ENCODE measurements at places on chromosomes 11 and 22. TPM values are rescaled to one million over a fixed set of nuclear protein-coding genes. Genes with fewer than 3 reads are reported as not detected.

The MPZL2 gene
- 53.3 TPM for total RNA-seq

The P2RX6 gene
- 1.1 TPM for total RNA-seq

The OR51I1 gene
- total RNA-seq, result not detected

The WNT11 gene
- total RNA-seq, result not detected

The FAM111B gene
- total RNA-seq, result 0.89 TPM

The PICK1 gene
- total RNA-seq, result 52.0 TPM

The KCNA4 gene
- not detected for total RNA-seq

The CDC45 gene
- total RNA-seq, result 0.70 TPM

The TMEM25 gene
- total RNA-seq, result 72.0 TPM

The SMTNL1 gene
- total RNA-seq, result not detected

The ACTN3 gene
- not detected for total RNA-seq

The CHRM1 gene
- total RNA-seq, result not detected

The APOL5 gene
- not detected for total RNA-seq

The EFCAB6 gene
- total RNA-seq, result 8.4 TPM

The SHISA8 gene
- not detected for total RNA-seq

The SLC22A8 gene
- not detected for total RNA-seq

The TEX12 gene
- not detected for total RNA-seq

The RIMBP3C gene
- total RNA-seq, result 0.17 TPM

The SLC22A25 gene
- not detected for total RNA-seq

The CNIH2 gene
- total RNA-seq, result not detected

The PLAAT5 gene
- total RNA-seq, result 0.40 TPM

The MS4A6A gene
- total RNA-seq, result not detected

The VPREB1 gene
- total RNA-seq, result not detected

The OR2AG2 gene
- 0.25 TPM for total RNA-seq

The HOATZ gene
- total RNA-seq, result not detected

The CST6 gene
- 140 TPM for total RNA-seq
